NCI-H345 (cell line): ENCODE measurements at places on chromosomes 13 and 19.

DNA sequence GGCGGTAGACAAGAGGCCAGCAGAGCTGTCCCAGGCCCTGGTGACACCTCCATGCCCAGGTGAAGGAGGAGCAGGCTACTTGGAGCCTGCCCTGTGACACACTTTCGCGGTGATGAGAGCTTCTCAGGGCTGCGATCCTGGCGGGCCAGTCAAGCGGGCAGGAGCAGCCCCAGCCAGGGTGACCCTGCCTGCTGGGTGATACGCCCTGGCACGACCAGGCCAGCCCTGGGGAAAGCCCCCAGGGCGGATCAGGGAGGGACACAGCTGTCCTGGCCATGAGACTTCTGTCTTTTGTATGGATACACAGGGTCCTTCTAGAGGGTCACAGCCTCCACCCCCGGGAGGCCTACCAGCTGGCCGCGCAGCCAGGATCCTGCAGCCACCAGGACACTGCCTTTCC is 13.1 kb downstream of the DNM2 start:
- no peak for DNase-seq

- DNase-seq: no peak
Measured at GRCh38 chr13:56687131-56687530, 453.6 kb upstream of the PRR20A start.

DNA sequence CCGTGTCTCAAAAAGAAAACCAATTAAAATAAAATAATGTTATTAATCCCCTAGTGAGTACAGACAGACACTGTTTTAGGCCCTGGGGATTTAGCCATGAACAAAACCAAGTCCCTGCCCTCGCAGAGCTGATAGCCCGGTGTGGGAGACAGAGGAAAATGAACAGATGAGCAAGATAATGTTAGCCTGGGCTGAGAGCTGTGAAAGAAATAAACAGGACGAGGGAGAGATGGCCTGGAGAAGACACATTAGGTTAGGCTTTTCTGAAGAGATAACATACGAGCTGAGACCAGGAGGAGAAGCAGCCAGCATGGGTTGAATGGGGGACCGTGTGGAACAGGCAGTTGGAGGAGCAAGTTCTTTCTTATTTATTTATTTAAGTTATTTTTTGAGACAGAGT is 9.0 kb downstream of the RELB start:
- DNase-seq: no peak

- DNase-seq: peak; percentile 35
Measured at GRCh38 chr13:52599848-52600603, 42.2 kb upstream of the HNRNPA1L2 start.

- DNase-seq: no peak
Measured at GRCh38 chr13:98215508-98215907, 38.4 kb upstream of the RNF113B start.

GRCh38 chr13:53200498-53201453 is 172.2 kb downstream of the OLFM4 start:
- no peak for DNase-seq

DNA sequence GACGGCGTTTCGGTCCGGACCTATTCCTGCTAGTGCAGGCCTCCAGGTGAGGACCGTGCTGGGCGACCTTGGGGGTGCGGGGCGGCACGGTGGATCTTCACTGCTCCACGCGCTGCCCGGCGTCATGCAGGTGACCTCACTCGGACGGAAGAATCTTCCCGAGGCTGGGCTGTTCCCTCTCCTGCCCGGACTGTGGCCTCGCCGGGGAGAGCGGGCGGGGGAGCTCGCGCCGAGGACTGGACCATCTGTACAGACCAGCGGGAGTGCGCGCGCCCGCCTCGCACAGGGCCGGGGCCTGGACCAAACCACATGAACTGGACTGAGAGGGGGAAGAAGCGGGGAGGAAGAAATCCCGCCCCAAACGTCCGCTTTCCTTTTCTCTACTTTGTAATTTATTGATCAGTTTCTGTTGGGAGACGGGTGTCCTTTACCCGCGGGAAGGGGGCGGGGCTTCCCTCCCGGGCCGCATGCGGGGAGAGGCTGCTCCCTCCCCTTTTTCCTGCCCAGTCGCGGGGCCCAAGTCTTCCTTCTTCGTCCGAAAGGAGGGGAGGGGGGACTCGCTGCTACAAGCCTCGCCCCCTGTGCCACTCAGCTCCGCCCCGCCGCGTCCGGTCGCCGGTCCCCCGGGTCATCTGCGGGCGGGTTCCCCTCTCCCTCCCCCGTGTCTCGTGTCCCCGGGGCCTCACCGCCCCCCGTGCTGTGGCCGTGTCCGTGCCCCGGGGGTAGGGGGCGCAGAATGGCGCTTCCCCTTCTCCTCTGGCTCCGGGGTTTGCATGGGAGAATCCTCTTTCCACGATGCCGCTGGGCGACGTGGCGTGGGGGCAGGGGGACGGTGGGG is 4.9 kb downstream of the HRC start:
- peak; percentile 78 for DNase-seq

DNA sequence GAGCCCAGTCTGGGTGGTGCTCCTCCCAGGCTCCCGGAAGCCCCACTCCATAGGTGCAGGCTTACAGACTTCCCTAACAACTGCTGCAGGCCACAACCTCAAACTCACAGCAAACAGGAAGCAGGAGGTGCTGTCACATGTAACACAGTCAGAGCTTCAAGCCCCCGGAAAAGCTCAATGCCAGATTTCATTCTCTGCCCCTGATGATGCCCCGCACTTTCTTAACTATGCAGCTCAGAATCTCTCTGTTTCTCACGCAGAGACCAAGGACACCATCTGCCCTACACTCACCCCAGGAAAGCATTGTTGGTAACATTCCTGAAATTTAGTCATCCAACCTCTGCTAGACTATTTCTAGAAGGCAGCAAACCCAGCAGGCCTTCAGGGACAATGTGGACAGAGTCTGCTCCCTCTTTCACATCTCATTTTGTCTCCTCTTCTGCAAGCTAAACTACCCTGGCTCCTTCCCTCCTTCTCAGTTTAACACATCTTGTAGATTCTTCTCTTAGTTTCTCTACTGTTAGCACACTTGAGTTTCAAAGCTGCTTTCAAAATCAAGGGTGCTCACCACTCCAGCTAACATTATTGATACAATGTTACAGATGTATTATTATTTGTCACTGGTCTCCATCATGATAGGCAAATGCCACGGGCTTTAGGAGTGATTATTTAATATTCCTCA is 162.5 kb downstream of the KCTD12 start:
- no peak for DNase-seq

DNA sequence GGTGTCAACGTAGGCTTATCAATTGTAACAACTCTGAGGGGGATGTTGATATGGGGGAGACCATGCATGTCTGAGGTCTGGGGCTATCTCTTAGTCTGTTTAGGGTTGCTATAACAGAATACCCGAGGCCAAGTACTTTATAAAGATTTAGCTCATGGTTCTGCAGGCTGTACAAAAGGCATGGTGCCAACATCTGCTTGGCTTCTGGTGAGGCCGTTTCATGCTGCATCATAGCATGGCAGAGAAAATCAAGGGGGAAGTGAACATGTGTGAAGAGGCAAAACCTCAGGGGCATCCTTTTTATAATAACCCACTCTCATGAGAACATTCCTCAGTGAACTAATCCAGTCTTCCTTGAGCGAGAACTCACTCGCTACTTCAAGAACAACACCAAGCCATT is 353.8 kb downstream of the ENOX1 start:
- DNase-seq: no peak

DNA sequence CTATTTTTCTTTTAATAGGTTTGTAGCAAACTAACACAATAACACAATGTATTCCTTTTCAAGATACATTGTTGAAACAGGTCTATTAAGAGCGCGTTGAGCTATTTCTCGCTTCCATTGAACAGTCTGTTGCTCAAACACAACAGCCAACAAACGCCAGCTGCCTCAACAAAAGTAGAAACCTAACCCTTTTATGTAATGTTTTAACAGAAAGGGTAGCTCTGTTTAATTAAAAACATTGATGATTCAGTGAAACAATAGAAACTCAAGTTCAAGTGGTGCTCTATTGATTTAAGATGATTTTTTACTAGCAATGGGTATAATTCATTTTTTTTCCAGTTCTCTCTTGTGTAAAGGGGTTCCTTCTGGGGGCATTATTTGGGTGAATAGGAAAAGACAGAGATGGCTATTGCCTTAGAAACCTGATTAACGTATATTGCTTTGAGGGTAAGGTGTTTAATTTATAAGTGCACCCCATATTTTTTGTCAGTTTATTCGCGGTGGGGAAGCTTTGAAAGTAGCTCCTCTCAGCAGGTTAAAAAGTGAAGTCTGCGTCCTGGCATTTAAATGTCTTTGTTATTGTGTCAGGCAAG is 14.9 kb downstream of the ZIC2 start:
- DNase-seq: peak; percentile 95

DNA sequence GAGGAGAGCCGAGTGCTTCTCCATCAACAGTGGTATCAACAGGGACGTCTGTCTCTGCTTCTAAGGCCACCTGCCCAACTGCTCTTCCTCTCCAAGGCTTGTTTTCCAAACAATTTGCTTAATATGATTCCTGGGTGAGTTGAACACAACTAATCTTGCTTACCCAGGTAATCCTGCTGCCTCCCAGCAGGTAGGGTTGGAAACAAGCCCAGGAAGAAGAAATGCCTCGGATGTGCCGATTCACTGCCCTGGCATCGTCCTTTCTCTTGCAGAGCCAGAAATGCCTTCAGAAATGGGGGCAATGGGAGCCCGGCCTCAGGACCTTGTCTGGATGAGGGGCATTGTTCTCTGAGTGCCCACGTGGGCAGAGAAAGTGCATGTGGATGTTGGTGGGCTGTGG is 51.9 kb upstream of the C1QTNF9B start:
- DNase-seq: peak; percentile 0

- DNase-seq: no peak
Measured at GRCh38 chr19:14562660-14563589, 8.9 kb downstream of the NDUFB7 start.

DNA sequence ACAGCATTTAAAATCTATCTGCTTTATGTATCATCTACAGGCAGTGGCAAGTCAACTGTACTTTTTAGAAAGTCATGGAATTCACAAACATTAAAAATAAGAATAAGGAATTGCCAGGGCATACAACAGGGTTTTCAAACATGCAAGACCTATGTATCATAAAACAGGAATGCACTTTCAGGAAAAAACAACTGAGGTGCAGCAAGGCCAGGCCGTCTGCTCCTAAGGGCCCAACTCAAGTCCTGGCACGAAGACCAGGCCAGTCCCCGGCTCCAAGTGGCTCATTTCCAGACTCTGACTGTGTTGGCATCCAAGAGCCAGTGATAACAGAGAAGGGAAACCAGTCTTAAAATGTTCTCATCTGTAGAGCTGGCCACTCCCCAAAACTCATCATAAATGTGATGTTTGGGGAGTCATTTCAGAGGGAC is 7.1 kb downstream of the RFX2 start:
- no peak for DNase-seq

DNA sequence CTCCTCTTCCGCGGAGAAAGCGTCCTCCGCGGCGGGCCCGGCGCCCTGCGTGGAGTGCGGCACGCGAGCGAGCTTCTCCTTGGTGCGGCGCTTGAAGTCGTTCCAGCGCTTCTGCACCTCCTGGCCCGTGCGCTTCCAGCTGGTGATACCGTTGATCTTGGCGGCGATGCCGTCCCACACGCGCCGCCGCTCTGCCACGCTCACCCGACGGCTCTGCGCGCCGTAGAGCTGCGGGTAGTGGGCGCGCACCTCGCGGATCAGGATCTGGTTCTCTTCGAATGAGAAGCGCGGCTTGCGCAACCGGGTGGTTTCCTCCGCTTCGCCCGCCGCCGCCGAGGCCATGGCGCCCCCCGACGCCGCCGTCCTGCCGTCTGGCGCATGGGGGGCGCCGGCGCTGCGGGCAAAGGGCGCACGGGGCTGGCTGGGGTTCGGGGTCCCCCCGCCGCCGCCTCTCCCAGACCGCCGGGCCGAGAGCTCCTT is 941 bp downstream of the MYPOP start:
- DNase-seq: no peak

DNA sequence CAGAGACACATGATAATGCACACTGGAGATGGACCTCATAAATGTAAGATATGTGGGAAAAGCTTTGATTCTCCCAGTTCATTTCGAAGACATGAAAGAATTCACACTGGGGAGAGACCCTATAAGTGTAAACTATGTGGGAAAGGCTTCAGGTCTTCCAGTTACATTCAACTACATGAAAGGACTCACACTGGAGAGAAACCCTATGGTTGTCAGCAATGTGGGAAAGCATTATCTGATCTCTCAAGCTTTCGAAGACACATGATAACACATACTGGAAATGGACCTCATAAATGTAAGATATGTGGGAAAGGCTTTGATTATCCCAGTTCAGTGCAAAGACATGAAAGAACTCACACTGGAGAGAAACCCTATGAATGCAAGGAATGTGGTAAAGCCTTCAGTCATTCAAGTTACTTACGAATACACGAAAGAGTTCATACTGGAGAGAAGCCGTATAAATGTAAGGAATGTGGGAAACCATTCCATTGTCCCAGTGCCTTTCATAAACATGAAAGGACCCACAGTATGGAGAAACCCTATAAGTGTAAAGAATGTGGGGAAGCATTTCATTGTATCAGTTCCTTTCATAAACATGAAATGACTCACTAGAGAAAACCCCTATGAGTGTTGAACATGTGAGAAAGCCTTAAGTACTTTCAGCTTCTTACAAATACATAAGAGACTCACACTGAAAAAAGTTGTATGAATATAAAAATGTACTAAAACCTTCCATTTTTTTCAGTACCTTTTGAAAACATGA is 14.7 kb downstream of the ZNF441 start:
- DNase-seq: no peak

- DNase-seq: no peak
Measured at GRCh38 chr13:26949701-26950502, 189.3 kb upstream of the GPR12 start.

- no peak for DNase-seq
Measured at GRCh38 chr13:112768795-112769481, 79.1 kb downstream of the ATP11A start.

DNA sequence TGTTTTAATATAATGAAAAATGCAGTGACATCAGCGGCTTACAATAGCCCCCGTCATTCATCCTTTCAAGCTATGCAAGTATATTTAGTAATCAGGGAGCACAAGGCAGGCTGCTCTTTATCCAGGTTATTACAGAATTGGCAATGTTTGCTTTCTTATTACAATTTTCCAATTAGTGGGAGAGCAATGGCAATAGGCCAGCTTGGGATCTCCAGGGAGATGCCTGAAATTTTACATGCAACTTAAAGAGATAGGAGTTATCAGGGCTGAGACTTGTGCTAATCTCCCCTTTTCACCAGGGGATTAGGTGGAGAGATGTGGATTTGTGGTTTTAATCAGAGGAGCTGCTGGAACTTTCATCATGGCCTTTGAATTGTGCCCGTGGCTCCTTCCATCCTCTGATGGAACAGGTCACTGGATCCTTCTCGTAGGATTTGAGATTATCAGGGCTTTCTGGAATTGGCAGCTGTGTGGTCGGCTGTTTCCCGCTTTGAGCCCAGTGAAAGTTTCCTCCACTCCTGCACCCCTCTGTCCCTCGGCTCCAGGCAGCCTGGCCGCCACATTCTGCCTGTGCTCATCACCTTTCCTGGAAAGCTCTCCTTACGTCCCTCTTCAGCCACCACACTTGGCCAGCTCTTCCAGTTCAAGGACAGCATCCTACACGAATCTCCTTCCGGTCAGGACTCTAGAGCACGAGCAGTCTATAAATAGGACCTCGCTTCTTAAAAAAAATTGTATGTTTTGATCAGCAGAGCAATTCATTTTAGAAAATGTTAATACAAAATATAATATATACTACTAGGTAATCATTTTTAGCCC is 47.0 kb downstream of the CBY2 start:
- DNase-seq: no peak
